A673 (cell line): ENCODE measurements at places on chromosomes 1 and 21.

DNA sequence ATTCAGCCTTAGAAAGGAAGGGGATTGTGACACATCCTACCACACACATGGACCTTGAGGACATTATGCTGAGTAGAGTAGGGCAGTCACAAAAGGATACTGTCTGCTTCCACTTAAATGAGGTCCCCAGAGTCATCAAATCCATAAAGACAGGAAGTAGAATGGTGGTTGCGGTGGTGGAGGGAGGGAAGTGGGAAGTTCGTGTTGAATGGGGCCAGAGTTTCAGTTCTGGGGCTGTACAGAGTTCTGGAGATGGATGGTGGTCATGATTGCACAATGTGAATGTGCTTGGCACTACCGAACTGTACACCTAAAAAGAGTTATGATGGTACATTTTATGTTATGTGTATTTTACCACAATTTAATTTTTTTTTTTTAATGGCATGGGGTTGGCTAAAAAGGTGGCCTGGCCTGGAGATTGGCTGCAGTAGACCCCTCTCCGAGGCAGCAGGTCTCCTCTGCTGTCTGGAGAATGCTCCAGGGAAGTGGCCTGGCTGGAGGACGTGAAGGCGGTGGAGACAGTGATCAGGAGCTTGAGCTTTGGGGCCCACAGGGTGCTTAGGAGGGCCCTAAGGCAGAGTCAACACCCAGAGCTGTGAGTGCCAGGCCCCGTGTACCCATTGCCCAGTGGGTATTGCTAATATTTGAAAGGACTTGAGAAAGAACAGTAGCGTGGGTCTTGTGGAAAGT is 30.4 kb downstream of the IFNGR2 start:
- DNase-seq: peak; percentile 32

- no peak for DNase-seq
Measured at GRCh38 chr1:244356376-244356775, 95.3 kb downstream of the ADSS2 start.

DNA sequence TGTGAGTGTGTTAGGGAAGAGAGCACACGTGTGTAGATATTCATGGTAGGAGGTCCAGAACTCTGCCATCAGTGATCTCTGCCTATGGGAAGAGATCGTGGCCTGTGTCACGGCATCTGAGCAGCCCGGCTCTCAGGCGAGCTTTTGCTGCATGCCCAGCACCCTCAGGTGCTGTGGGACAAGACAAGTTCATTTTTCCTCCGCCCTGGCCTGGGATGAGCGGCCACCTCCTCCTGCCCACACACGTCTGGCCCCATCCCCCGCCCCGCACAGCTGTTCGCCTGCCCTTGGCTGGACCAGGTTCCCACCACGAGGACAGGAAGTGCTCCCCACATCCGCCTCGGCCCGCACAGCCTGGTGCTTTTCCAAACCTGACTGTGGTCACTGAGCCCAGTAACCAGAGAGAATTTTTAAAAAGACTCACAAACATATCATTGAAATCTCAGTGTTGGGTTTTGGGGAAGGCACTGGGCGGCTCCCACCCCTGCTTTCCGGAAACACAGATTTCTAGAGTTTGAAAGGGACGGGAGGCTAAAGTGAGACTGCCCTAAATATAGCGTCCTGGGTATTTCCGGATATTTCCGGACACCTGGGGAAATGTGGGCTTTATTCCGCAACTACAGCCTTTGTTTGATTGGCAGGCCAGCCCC is 18.0 kb downstream of the BMP8A start:
- no peak for DNase-seq

GRCh38 chr1:97042551-97042950 is 321.0 kb downstream of the PTBP2 start:
- DNase-seq: no peak

DNA sequence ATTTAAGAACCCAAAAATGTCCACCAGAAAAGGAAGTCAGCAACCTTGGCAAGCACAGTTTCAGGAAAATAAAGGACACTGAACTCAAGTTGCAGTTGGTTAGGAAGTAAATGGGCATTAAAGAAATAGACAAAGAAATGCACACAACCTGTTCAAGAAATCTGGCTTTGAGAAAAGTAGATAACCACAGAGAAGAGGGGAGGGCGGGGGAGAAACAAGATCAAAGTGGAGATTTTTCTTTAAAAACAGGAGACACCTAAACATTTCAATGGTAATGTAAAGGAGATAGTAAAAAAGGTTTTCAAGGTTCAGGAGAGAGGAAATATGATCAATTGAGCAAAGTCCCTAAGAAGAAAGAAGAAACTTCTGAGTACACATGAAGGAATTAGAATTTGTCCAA is 29.1 kb downstream of the SYDE2 start:
- no peak for DNase-seq

DNA sequence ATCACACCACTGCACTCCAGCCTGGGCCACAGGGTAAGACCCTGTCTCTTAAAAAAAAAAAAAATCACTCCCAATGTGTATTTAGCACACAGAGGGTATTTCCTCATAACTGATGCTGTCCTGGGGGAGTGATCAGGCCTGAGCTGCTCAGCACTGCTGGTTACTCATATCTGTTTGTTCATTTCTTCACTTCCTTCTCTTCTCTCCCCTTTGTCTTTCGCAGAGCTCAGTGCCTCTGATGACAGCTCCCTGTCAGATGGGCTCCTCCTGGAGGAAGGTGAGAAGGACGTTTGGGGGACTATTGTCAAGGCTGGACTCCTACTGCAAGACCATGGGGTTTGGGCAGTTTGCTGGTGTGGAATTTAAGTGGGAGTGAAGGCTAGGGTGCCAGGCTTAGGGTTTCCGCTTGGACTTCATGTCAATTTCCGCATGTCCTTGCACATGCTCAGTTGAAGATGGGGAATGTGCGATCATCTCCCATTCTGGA is 13.0 kb downstream of the INAVA start:
- DNase-seq: no peak

DNA sequence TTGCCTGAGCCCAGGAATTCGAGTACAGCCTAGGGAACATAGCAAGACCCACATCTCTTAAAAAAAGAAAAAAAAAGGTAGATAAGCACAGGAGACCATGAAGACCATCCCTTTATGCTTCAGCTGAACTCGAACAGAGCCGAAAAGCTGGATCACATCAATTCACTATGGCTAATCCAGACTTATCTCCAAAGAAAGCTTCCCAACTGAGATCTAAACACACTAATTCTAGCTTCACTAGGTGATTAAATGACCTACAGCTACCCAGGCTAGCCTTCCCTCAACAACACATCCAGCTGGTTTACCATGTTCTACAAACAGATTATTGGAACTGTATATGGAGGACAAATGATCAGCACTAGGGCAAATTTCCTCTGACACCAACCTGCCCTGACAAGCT is 44.0 kb upstream of the NR5A2 start:
- no peak for DNase-seq

DNA sequence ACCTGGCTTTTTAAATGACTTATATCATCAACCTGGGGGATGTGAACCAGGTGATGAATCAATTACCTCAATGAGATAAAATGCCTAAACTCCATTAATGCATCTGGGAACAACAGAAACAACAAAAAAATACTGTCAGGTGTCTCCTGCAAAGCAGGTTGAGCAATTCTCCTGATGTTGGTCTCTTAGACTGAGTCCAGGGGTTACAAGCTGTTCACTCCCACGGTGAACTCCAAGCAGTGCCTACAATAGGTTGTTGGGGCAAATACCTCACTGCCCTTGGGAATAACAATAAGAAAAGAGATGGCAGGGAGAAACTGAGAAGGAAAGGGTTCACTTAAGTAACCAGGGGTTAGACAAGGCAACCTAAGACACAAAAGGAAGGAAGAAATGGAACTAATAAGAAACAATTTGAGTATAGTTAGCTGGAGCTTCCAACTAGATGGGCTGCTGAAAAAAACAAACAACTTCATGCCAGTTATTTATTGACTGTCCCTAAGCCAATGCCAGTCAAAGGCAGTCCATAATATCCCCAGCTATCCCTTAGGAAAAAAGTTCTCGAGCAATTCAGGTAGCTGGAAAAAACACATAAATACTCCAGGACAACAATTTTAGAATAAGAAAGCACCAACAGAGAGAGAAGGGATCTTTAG is 97.6 kb upstream of the MAGI3 start:
- DNase-seq: no peak

GRCh38 chr1:116558140-116558549 is 12.7 kb downstream of the CD58 start:
- DNase-seq: no peak

GRCh38 chr1:226985239-226985838 is 45.2 kb downstream of the COQ8A start:
- DNase-seq: no peak

DNA sequence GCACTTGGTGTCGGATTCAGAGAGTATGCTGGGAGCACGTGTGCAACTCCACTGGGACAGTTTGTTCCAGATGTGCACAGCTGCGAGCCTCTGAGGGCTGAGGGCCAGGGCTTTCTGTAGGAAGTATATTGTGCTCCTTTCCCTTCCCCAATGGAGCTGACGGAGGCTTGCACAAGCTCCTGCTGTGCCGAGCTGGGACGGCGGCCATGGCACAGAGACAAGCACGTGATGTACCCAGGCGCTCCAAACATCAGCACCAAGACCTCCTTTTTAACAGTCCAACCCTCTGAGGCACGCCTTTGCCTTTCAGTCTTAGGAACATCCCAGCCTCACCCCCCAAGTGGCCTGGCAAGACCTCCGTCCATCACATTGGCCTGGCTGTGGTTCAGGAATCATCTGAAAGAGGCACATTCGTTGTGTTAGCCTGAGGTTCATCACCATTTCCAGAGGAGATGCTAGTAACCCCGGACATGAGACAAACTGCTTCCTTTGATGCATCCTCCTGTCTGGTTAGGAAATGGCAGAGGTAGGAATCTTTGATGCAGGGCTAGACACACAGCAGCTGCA is 339.2 kb upstream of the KAZN start:
- DNase-seq: peak; percentile 52

DNA sequence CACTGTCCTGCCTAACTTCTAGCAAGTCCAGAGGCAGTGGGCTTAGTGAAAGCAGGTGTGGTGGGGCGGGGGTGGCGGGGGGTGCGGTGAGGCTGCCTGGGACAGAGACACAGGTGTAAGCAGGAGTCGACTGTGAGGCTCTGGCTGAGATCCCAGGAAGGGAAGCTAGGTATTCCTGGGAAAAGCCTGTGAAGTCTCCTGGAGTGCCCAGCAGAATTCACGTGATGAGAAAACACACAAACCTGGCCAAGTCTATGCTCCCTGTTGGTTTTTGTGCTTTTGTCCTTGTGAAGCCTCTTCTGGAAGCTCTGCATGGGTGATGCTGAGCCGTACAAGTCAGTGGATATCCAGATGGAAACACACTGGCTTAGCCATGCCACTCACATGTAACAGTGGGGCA is 5.3 kb downstream of the GALNT2 start:
- DNase-seq: no peak

DNA sequence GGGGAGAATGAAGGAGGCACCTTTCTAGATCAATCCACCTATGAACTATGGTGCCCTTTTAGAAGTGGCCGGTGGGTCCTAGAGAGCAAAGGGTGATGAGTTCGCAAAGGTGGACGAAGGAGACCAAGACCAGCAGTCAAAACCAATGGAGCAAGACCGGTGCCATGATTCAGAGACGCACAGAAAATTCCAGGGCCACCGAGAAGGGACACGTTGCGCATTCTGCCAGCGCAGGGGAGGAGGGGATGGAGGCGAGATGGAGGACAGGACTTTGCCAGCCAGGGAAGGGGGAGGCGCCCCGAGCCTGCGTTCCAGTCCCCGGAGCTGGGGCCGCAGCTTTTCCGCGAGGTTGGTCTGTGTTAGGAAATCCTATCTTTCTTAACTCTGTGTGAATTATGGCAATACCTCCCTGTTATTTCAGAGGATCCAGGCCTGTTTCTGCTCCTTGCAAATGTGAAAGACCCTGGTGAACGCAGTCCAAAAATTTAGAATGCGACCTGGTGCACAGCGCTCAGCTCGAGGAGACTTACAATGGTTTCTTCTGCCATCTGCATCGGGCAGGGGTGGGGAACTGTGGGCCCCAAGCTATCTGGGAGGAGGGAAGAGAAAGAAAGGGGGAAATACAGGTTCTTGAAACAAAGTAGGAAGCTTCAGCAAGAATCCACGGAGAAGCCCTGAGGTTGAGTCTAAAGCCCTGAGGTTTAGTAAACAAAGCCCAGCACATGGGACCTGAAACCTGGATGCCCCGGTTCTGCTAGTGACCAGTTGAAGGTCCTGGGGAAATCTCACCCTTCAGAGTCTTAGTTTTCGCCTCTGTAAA is 129.4 kb downstream of the MRPS6 start:
- no peak for DNase-seq

DNA sequence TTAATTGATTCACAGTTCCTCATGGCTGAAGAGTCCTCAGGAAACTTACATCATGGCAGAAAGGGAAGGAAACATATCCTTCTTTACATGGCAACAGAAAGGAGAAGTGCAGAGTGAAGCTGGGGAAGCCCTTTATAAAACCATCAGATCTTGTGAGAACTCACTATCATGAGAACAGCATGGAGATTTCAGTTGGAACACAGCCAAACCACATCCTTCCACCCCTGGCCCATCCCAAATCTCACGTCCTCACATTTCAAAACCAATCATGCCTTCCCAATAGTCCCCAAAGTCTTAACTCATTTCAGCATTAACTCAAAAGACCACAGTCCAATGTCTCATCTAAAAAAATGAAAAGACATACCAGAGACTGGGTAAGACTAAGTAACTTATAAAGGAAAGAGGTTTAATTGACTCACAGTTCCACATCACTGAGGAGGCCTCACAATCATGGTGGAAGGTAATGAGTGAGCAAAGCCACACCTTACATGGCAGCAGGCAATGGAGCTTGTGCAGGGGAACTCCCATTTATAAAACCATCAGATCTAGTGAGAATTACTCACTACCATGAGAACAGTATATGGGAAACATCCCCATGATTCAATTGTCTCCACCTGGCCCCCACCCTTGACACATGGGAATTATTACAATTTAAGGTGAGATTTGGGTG is 105.2 kb downstream of the MRPL39 start:
- no peak for DNase-seq
